Panc1 (cell line): ENCODE measurements at places on chromosomes 16 and 17.

GRCh38 chr17:50452630-50453300 lies 15.9 kb downstream of the CHAD start:
- DNase-seq = no peak

- DNase-seq = no peak
These were observed 8.7 kb downstream of the DLX4 start for GRCh38 chr17:49977463-49978389.

DNA sequence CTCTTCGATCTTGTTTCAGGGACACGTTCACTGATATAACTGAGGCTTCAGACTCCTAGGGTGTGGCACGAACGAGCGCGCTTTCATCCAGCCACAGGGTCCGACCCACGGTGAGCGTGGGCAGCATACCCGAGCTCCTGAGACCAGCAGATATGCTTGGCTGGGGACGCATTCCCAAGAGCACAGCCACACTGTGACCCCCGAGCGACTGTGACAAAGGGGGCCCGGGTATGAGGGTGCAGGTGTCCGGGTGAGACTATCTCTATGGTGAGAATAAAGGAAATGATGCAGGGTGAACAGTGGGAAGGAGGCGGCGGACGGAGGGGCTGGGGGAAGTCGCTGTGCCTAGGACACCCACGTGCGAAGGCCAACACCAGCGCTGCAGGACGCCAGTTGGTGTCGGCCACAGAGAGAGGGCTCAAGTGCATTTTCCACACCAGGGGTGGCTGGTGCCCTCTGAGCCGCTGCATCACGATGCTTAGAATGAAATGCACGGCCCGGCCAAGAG lies 17.6 kb downstream of the RPH3AL start:
- no peak for DNase-seq

DNA sequence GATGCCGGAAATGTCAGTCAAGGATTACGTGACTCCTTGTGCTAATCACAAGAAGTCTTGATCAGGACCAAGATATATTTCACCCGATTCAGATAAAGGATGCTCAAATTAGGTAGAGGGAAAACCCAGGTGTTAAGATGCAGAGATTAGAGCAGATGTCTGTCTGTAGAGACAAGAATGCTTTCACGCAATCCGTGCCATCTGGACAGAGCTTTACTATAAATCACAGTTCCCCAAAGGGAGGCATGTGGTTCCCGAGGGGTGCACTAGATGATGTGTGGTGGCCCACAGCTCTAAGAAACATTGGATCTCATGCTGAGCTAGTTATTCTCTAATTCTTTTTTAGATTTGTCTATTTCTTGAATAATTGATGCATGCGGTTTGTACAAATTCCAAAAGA lies 9.8 kb upstream of the MAP3K14 start:
- no peak for DNase-seq

- DNase-seq = no peak
These were observed 19.2 kb downstream of the GRIN2A start for GRCh38 chr16:10162981-10163380.

- DNase-seq = no peak
These were observed 9.6 kb downstream of the FLOT2 start for GRCh38 chr17:28887871-28888471.

- DNase-seq = no peak
These were observed 3.3 kb downstream of the KCNH4 start for GRCh38 chr17:42177684-42178083.

DNA sequence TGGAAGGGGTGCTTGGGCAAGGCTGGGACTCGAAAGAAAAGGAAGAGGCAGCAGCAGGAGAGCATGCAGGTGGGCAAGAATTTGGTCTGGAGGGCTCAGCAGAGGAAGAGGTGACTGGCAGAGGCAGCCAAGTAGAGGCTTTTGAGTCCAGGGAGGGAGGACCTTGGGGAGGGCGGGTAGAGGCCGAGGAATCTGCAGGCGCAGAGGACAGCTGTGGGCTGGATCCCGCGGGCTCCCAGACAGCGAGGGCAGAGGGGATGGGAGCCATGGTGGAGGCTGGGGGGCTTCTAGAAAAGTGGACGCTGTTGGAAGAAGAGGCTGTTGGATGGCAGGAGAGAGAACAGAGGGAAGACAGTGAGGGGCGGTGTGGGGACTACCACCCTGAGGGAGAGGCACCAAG lies 2.9 kb downstream of the APOBR start:
- no peak for DNase-seq

DNA sequence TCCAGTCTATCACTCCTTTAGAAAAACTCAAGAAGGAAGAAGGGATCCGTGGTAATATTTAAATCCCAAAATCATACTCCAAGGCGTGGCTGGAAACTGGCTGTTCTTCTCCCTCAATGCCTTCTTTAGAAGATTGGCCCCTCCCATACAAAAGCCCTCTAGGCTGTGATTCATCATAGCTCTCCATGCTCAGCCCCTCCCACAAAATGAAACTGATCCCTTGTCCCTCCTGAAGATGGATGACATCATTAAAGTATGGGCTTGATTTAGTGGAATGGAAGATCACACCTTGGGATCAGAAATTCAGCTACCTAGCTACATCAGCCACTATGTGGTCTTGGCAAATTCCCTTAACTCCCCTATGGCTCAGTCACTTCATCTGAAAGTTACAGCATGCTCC lies 4.1 kb downstream of the GRIN2A start:
- no peak for DNase-seq

GRCh38 chr16:80066805-80067580 lies 466.5 kb upstream of the MAF start:
- DNase-seq = no peak

DNA sequence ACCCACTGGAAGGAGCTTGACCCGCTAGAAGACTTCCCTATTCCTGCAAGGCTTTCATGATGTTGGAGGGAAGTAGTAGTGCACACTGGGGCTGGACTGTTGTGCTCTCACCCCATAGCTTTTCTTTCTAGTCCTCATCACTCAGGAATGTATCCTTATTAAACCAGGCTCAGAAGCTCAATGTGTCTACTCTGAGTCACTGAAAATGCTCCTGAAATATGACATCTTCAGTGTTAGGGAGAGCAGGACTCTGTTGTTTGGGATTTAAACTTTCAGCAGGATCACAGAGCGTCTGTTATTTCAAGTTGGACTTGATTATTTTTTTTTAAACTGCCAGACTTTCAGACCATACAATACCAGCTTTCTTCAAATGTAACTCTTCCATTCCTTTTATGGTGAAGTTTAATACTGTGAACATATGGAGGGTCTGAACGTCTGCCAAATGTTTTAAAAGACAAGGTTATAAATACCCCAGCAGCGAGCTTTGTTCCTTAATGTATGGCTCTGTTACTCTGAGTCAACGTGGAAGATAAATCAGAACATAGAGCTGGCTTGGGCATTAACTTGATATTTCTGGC lies 257.5 kb downstream of the CDH11 start:
- DNase-seq = peak; percentile 27

DNA sequence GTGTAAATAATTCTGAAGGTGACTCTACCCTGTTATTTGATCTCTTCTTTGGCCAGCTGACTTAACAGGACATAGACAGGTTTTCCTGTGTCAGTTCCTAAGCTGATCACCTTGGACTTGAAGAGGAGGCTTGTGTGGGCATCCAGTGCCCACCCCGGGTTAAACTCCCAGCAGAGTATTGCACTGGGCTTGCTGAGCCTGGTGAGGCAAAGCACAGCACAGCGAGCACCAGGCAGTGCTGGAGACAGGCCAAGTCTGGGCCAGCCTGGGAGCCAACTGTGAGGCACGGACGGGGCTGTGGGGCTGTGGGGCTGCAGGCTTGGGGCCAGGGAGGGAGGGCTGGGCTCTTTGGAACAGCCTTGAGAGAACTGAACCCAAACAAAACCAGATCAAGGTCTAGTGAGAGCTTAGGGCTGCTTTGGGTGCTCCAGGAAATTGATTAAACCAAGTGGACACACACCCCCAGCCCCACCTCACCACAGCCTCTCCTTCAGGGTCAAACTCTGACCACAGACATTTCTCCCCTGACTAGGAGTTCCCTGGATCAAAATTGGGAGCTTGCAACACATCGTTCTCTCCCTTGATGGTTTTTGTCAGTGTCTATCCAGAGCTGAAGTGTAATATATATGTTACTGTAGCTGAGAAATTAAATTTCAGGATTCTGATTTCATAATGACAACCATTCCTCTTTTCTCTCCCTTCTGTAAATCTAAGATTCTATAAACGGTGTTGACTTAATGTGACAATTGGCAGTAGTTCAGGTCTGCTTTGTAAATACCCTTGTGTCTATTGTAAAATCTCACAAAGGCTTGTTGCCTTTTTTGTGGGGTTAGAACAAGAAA lies 5.1 kb downstream of the STH start:
- no peak for DNase-seq

- DNase-seq = no peak
These were observed 9.4 kb downstream of the RPL19 start for GRCh38 chr17:39209317-39210092.

DNA sequence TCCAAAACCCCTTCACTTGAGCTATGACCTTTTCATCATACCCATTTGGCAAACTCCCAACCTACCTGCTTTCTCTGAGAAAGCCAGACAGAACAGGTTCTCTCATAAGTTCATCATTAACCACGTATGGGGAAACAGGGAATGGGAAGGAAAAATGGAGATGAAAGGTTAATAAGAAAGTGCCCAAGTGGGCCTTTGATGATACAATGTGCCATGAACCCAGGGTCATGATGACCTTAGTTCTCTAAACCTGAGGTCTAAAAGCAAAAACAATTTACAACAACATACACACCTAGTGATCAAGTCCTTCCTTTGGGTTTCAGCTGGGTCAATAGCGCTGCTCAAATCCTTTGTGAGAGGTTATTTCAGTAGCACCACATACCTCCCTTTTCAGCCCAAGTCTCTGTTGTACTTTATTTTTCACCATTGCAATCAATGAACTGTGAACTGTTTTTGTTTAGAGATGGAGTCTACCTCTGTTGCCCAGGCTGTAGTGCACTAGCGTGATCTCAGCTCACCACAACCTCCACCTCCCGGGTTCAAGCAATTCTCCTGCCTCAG lies 14.5 kb upstream of the RANGRF start:
- no peak for DNase-seq

DNA sequence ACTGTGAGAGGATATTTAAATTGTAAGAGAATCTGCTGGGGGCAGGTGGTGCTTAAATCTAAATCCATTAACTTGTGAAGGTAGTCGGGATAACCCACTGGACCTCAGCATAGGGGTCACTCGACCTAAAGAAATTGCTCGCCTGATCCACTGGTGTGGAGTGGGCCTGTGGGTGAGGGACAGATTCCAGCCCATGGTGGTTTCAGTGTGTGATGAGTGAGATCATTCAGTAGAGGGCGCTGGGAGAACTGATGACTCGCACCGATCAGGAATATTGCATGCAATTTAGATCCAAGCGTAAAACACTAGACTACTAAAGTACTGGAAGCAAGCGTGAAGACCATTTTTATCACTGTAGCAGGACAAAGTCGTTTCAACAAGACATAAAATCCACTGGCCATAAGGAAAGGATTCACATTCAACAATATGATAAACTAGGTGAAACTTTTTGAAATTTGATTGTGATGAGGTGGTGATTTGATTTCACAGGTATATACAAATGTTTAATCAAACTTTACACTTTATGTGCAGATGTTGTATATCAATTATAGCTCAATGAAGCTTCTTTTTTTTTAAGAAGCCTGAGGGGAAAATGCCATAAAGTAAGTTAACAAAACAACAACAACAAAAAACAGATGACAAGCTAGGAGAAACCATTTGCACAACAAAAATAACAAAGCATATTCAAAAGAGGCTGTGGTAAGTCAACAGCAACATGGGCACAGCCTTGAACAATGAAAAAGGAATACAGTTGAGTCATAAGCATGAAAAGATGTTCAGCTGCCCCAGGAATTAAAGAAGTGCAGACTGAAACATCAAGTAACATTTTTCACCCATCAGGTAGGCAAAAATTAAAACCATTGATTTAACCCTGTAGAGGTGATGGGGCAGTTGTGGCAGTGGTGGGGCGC lies 7.5 kb upstream of the TMEM170A start:
- peak; percentile 43 for DNase-seq

DNA sequence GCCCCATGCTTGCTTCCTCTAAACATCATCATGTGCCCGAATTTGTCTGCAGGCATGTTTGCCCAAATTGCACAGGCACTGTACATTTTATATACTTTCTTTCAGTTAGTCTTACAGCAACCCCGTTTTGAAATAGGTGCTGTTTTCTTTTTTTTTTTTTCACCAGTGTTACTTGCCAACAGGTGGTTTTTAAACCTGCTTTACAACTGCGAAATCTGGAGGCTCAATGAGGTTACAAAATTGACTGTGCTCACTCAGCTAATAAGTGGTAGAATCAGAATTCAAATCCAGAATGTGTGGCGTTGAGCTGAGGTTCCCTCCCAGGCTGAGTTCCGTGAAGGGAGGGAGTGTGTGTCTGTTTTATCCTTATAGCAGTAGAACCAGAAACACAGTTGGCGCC lies 5.8 kb downstream of the PLA2G15 start:
- DNase-seq = no peak

DNA sequence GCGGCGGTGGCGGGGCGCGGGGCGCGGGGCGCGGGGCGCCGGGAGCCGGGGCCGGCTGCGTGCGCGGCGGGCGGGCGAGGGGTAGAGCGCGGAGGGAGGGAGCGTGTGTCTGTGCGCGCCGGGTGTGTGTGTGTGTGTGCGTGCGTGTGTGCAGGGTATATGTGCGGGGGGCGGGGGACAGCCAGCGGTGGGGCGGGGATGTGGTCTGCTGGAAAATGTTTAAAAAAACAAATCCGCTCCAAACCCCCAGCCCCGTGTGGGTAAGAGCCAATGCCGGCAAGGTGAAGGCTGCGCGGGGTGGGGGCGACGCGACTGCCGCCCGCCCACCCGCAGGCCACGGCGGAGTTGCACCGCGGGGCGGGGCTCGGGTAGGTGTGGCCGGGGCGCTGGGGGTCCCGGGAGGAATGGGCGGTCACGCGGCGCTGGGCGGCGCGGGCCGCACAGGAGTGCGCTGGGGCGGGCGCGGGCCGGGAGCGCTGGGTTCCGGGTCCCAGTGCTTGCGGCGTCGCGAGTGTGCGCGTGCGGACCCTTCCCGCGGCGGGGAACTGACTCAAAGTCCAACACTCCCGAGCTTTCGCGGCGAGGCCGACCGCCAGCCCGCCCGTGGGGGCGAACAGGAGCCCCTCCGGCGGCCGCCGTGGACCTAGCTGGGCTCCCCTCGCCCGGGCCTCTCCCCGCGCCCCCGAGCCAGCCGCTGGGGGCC lies at the start of gene CYGB:
TSS of gene CYGB (minus strand) at position 132 of the 703 bp plus-strand sequence. CDS start 167 bp downstream, outside the sequence.
- no peak for DNase-seq

- DNase-seq = peak; percentile 96
These were observed 28.7 kb upstream of the TNRC6A start for GRCh38 chr16:24700549-24701392.

DNA sequence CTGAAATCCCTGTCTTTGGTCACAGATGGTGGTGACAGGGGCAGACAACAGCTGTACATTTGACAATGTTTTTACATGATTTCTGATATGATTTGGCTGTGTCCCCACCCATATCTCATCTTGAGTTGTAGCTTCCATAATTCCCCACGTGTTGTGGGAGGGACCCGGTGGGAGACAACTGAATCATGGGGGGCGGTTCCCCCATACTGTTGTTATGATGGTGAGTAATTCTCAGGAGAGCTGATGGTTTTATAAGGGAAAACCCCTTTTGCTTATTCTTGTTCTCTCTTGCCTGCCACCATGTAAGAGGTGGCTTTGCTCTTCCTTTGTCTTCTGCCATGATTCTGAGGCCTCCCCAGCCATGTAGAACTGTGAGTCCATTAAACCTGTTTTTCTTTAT lies 353.9 kb downstream of the CPPED1 start:
- no peak for DNase-seq

- no peak for DNase-seq
These were observed 3.6 kb downstream of the QRICH2 start for GRCh38 chr17:76304226-76305134.
